ENCODE measurements at places on chromosomes 11 and 22.

- peak; percentile 51 for DNase-seq
Measured at GRCh38 chr22:50329236-50329635, 2.4 kb upstream of the DENND6B start.

GRCh38 chr22:27207907-27208306, 550.5 kb downstream of the MIAT start:
- DNase-seq, result peak; percentile 87

DNA sequence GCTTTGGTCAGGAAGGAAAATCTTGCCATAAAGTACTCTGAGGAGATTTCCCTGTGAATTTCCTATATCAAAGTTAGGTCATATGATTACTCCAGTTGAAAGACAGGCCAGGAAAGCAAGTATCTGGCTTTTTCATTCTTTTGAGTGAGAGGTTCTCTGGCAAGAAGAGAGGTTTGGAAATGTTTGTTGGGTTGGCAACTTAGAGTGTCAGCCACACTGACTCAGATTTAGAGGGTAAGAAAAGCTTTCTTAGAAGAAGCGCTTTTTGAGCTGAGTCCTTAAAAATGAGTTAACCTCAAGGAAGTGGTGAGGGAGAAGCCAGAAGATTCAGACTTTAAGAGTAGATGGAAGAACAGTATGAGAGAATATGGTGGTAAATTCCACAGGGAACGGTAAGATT, 86.1 kb upstream of the BDNF start:
- DNase-seq, result no peak

DNA sequence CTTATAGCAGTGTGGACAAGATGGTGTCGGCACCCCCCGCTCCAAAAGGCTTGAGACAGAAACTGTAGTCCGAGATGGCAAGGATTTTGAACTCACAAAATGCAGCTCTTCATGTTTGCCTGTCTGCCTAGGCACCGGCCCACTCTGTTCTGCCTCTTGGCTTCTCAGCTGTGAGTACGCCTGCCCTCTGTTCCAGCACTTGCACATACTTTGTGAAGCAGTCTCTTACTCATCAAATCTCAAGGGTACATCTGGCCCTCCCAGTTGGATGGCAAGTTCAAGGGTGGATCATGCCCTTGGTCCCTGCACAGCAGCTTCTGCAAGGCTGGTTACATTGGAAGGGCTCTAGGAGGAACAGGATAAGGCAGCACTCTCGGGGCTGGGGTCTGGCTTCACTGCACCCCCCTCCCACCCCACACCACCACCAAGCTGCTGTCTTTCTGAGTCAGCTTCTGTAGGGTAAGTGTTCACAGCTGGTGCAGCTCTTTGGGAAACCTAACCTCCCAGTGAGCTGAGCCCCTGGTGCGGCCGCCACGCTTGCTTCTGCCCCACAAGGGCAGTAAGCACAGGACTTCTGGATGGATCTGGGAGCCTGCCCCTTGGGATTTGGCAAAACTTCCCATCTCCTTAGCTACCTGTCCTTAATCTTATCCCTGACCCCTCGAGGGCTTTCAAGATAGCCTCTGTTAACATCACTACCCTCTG, 37.2 kb downstream of the FAM83F start:
- no peak for DNase-seq

DNA sequence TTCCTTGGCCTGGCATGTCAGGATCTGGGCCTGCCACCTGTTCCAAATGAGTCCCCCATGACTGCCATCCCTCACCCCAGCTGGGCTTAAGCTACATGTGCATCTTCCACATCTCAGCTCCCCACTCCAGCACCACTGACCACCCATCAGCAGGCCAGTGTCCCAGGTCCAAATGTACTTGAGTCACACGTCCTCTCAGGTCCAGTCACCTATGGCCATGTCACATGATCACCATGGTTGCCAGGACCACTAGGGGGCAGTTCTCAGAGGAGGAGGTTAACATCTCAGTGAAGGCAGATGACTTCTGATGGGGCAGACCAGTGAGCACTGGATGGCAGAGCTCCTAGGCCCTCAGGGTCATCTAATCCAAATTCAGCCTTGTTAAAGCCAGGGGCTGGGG, 41.9 kb upstream of the WNT11 start:
- no peak for DNase-seq

DNA sequence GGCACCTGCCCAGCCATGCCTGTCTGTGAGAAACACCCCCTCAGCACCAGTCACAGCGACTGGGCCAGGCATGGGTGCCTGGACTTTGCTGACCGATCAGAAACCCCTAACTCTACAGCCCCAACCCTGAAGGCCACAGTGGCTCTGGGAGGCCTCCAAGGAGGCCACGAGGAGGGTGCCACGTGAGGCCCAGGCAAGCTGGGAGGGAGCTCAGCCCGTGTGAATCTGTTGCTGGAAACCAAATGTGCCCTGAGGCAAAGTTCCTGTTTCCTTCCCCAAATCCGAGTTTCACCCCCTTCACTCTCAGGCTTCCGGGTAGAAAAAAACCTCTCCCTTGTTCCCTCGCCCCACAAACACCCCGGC, 1.3 kb downstream of the UNC93B1 start:
- no peak for DNase-seq

DNA sequence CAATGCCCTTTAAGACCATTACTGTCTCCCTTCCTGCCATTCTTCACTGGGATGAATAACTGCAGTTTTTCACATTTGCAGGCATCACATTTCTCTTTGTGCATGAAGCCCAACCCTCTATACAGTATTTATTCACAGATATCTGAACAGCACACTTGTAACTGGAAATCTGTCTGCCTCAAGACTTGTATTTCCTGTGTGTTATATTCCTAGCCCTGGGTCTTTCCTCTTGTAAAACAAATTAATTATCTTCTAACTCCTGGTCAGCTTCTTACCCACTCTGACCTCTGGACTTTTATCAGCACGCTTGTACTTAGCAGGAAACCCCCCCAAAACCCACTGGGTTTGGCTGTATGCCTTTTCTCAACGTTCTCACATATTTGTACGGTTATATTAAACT, 2.0 kb downstream of the CSRP3 start:
- no peak for DNase-seq

GRCh38 chr11:3189196-3189843, 24.2 kb upstream of the OSBPL5 start:
- no peak for DNase-seq

DNA sequence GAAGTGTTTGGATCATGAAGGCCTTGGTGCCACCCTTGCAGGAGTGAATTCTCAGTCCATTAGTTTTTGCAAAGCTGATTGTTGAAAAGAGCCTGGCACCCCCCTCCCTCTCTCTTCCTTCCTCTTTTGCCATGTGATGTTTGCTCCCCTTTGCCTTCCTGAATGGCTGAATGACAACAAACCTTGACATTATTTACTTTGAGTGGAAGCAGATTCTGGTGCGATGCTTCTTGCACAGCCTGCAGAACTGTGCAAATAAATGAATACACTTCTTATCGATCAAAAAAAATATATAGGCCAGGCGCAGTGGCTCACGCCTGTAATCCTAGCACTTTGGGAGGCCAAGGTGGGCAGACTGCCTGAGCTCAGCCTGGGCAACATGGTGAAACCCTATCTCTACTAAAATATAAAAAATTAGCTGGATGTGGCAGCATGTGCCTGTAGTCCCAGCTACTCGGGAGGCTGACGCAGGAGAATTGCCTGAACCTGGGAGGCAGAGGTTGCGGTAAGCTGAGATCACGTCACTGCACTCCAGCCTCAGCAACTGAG, 2.0 kb upstream of the NARS2 start:
- DNase-seq, result no peak

- peak; percentile 99 for DNase-seq
Measured at GRCh38 chr11:115201111-115201792, 303.0 kb downstream of the CADM1 start.

DNA sequence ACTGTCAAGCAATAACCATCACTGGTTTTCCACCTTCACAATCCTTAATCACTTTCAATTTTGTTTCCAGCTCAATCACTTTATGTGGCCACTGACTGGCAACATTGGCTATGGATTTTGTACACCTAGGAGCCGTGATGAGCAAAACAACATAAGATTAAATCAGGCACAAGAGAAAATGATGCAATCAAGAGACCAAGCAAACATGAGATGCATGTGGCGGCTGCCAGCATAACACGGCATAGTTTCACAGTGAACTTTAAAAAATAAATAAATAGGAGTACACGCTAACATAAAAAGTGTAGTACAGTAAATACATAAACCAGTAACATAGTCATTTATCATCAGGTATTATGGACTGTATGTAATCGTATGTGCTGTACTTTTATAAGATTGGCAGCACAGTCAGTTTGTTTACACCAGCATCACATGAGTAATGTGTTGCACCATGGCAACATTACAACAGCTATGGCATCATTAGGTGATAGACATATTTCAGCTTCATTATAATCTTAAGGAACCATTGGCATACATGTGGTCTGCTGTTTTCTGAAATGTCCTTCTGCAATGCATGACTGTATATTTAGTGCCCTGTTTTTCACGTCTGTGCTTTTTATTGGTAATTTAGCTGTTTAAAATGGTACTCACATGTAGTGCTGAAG, 83.3 kb upstream of the PRDM11 start:
- DNase-seq, result no peak

GRCh38 chr11:29482510-29482909, 534.3 kb downstream of the KCNA4 start:
- no peak for DNase-seq

DNA sequence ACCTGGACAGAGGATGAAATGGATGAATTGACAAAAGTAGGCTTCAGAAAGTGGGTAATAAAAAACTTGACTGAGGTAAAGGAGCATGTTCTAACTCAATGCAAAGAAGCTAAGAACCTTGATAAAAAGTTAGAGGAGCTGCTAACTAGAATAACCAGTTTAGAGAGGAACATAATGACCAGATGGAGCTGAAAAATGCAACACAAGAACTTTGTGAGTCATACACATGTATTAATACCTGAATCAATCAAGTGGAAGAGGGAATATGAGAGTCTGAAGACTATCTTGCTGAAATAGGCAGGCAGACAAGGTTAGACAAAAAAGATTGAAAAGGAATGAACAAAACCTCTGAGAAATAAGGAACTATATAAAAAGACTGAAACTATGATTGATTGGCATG, 47.9 kb upstream of the SLC22A9 start:
- DNase-seq, result no peak

DNA sequence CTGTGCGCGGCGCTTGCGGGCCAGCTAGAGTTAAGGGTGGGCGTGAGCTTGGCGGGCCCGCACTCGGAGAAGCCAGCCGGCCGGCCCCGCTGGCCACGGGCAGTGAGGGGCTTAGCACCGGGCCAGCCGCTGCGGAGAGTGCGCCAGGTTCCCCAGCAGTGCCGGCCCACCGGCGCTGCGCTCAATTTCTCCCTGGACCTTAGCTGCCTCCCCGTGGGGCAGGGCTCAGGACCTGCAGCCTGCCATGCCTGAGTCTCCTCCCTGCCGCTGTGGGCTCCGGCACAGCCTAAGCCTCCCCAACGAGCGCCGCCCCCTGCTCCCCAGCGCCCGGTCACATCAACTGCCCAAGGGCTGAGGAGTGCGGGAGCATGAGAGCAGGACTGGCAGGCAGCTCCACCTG, 5.2 kb upstream of the PES1 start:
- no peak for DNase-seq

All from fibroblast of skin of right quadriceps (primary cell).